ENCODE measurements at places on chromosomes 5 and 9. TPM values are rescaled to one million over a fixed set of nuclear protein-coding genes. Genes with fewer than 3 reads are reported as not detected.

EPB41L4B gene
- 71.4 TPM for total RNA-seq

ADAMTS12 gene
- 1.2 TPM for total RNA-seq

TICAM2 gene
- 3.3 TPM for total RNA-seq

GNA14 gene
- total RNA-seq = 6.7 TPM

ARHGEF39 gene
- total RNA-seq = 5.8 TPM

PLPPR1 gene
- not detected for total RNA-seq

RASGRF2 gene
- 6.7 TPM for total RNA-seq

LCN1 gene
- total RNA-seq = not detected

CTNND2 gene
- 14.9 TPM for total RNA-seq

SETD9 gene
- total RNA-seq = 8.8 TPM

FCN2 gene
- total RNA-seq = not detected

CDH12 gene
- not detected for total RNA-seq

PIP5K1B gene
- 51.8 TPM for total RNA-seq

FOXD1 gene
- 3.3 TPM for total RNA-seq

SOX30 gene
- total RNA-seq = 0.66 TPM

PCDH12 gene
- total RNA-seq = 1.3 TPM

SLC4A9 gene
- total RNA-seq = 0.38 TPM

ARID3C gene
- not detected for total RNA-seq

RASEF gene
- total RNA-seq = 73.6 TPM

CFAP157 gene
- not detected for total RNA-seq
